ENCODE measurements at places on chromosomes 2 and 18.

DNA sequence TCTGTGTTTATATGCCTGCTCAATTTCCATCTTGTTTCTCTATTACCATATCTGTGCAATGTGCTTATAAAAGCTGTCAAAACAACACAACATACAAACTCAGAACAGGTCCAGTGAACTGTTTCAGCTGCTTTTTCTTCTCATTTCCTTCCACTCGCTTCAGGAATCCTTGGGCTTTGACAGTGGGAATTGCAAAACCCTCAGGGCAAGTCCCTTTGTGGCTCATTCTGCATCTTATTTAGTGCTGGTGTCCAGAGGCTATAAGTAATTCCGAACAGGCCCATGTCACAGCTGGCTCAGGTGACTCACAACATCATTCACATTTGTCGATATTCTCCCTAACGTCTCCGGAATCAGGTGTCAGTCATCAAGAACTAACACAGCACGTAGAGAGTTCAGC lies 309.9 kb upstream of the ZNF521 start:
- no peak for DNase-seq

DNA sequence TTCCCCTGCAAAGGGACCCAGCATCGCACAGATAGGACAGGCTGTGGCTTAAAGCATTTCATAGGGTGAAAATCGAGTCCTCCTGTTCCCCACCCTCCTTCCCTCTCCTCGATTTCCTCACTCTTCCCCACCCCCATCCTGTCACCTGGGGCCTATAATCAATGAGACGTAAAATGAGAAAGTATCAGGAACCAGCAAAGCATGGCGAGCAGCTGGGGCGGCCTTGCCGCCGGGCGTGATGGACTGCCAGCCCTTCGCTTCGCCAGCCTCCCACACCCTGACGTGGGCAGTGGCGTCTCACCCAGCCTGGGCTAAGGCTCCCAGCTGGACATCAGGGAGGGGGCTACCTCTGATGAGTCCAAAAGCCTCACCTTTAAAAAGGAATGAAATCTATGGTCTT lies 11.1 kb downstream of the SLC30A3 start:
- DNase-seq = no peak

GRCh38 chr2:207616185-207616584 lies 9.0 kb downstream of the METTL21A start:
- no peak for DNase-seq

DNA sequence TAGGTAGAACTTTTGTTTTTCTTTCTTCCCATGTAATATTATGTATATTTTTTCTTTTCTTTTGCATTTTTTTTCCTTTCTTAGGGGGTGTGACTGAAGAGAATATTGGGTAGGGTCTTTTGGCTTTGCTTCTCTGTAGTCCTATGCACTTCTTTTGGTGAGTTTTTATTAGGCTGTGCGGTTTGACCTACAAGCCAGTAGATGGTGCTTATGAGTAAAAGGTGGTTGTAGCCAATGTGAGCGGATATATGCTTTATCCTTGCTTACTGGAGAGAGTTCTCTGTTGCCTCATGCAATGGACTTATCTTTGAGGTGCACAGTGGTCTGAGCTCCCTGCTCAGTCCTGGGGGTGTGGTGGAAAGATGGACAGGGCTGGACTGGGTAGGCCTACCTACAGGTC lies 52.7 kb downstream of the DSEL start:
- DNase-seq = no peak

GRCh38 chr18:50071397-50071796 lies 123.5 kb downstream of the MYO5B start:
- DNase-seq = no peak

- peak; percentile 52 for DNase-seq
Measured at GRCh38 chr2:217622205-217623060, 380.4 kb downstream of the TNS1 start.

GRCh38 chr18:35582899-35583558 lies 1.5 kb downstream of the GALNT1 start:
- DNase-seq = no peak

- DNase-seq = no peak
Measured at GRCh38 chr2:195532255-195532627, 124.8 kb upstream of the SLC39A10 start.

DNA sequence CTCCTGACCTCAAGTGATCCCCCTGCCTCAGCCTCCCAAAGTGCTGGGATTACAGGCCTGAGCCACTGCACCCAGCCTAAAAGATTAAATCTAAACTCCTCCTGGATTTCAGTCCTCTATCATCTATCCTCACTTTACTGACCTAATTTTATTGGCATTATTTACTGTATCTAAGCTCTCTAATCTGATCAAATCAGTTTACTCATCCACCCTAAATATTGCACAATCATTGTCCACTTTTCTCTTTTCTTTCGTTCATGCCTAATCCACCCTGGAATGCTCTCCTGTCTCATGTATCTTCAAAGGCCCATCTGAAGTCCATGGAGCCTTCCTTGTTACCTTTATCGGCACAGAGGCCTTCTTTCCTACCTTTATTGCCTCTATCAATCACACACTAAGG lies 31.6 kb upstream of the GPR155 start:
- no peak for DNase-seq

DNA sequence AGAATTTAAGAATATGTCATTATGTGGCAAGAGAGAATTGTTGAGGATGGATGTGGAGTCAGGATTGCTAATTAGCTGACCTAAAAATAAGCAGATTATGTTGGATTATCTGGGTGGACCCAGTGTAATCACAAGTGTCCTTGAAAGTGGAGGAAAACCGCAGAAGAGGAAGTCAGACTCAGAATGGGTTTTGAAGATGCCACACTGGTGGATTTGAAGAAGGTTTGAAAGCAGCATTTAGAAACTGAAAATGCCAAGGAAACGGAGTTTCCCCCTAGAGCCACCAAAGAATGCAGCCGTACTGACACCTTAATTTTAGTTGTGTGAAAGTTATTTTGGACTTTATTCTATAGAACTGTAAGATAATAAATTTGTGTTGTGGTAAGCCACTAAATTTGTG lies 41.6 kb upstream of the DPP10 start:
- DNase-seq = peak; percentile 20

DNA sequence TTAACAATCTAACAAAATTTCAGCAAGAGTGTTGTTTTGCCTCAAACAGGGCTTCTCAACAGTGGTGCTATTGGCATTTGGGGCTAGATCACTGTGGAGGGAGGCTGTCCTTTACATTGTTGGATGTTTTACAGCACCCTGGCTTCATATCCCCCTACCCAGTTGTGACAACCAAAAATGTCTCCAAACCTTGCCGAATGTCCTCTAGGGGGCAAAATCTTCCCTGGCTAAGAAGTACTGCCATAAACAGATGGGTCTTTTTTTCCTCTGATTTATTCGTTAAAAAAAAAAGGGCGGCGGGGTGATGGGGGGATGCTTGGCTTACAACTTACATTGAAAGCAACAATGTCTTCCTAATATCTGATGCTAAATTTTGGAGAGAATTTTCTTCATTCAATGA lies 207.6 kb upstream of the CCDC150 start:
- DNase-seq = peak; percentile 8

DNA sequence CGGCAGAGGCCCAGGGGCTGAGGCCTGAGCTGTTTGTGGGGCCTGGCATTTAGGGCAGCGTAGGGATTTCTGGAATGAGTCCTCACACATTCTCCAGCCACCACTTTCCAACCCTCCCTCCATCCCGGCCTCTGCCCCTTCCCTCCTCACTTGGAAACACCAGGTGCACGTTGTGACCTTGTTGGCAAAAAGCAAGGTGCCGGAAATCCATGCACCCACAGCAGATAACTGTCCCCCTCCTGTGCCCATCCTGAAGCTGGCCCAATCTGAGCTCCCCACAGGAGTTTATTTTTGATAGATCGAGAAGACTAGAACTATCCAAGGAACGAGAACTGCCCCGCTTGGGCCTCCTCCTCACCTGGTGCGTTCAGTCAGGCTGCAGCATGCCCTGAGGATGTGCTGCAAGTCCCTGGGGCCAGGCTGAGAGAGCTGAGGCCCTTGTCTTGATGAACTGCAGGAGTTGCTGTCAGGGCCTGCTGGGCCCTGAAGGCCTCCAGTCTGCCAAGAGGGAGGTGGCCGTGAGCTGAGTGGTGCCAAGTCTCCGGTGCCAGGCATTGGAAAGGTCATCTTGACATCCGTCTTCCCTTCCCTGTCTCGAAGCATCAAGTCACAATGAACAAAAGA lies 55.8 kb downstream of the CTIF start:
- DNase-seq = no peak

- no peak for DNase-seq
Measured at GRCh38 chr2:214737188-214737587, 72.3 kb downstream of the BARD1 start.

DNA sequence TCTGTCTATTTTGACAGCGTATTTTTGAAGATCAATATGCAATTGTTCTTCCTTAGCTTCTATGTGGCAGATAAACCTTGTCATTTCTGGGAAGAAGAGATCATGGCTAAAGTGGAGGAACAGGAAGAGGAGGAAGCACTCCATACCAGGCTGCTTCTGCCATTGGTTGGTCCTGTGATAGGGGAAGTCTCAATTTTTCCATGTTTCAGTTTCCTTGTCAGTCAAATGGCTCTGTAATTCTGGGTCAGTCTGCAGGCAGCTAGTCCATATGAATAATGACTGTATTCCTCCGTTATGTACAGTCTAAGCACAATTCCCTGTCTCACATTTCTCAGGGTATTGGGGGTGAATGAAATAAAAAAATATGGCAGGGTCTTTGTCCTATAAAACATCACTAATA lies 277.6 kb upstream of the CXCR4 start:
- DNase-seq = no peak

GRCh38 chr2:142796161-142796560 lies 81.3 kb upstream of the KYNU start:
- DNase-seq = no peak

GRCh38 chr2:162890690-162891311 lies 52.2 kb upstream of the KCNH7 start:
- no peak for DNase-seq

DNA sequence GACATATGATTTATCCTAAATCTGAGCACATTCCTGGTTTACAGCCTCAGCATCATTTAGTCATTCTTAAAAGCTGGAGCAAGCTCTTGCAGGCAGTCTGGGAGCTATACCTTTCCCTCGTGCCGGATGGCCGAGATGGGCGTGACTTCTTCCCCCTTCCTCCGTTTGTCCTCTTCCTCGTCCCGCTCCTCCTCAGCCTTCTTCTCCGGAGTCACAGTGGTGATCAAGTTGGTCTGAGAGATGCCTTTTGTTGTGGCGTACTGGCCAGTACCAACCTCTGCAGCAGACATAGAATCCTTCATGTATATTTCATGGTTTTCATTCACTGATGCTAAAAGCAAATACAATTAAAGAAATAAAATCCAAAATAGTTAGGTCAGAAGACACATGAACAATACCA lies 124.1 kb upstream of the ZBTB14 start:
- no peak for DNase-seq

DNA sequence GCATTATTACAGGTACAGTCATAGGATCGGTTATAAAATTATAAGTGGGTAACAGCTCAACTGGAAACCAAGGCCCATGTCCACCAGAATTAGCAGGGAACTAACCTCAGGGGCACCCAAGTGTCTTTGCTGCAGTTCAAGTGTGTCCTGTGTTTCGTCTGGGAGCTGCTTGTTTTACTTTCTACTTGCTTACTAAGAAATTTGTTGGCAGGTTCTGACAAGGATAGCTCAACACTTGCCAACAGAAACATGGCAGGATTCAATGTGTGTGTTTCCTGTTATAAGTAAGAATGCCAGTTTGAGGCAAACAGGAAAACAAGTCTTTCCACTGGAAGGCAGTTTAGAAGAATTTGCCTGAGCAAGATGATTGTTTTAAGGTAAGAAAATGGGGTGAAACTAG lies 104.5 kb downstream of the EPHA4 start:
- DNase-seq = no peak

GRCh38 chr2:224545884-224546644 lies 39.1 kb downstream of the CUL3 start:
- no peak for DNase-seq
